Midbrain (tissue), 1 donor: ENCODE measurements at places on chromosomes 6 and 20.

- DNase-seq = no peak
Observed at GRCh38 chr20:63080811-63081210, 74.0 kb upstream of the BHLHE23 start.

- no peak for DNase-seq
Observed at GRCh38 chr6:112413780-112414179, 66.7 kb downstream of the RFPL4B start.

DNA sequence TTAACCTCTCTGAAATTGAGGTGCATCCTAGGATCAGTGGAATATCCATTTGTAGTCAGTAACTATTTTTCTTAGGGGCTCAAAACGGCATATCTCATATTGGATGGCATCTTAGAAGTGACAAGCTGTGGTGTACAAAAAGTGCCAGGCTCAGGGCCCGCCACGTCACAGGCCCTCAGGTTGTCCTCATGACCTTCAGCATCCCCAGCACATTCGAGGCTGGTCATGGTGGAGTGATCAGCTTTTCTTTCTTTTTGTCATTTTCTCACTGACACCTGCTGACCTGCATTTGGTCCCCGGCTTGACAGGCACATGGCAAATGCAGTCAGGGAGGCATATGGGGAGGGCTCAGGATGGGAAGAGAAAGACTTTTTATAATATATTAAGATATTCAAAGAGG is 7.1 kb upstream of the E2F1 start:
- DNase-seq = no peak

GRCh38 chr6:157497579-157497978 is 116.6 kb downstream of the ZDHHC14 start:
- DNase-seq = no peak

DNA sequence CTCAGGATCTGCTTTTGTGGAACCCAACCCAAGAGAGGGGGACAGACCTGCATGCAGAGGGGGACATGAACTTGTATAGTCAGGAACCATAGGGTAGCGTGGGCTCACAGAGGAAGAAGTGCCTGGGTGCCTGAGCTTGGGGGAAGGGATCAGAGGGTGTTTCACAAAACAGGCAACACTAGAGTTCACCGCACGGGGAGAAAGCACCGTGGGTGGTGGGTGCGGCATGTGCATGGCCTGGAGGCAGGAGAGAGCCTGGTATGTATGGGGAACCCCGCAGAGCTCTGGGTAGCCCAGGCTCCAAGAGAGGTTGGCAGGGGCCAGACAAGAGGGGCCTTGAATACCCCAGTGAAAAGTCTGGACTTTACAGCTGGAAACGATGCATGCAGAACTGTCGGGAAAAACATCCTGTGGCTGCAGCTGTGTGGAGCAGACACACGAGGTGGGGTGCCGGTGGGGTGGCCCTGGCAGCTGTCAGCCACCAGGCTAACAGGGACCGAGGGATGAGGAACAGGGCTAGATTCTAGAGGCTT is 6.7 kb upstream of the EMILIN3 start:
- no peak for DNase-seq

DNA sequence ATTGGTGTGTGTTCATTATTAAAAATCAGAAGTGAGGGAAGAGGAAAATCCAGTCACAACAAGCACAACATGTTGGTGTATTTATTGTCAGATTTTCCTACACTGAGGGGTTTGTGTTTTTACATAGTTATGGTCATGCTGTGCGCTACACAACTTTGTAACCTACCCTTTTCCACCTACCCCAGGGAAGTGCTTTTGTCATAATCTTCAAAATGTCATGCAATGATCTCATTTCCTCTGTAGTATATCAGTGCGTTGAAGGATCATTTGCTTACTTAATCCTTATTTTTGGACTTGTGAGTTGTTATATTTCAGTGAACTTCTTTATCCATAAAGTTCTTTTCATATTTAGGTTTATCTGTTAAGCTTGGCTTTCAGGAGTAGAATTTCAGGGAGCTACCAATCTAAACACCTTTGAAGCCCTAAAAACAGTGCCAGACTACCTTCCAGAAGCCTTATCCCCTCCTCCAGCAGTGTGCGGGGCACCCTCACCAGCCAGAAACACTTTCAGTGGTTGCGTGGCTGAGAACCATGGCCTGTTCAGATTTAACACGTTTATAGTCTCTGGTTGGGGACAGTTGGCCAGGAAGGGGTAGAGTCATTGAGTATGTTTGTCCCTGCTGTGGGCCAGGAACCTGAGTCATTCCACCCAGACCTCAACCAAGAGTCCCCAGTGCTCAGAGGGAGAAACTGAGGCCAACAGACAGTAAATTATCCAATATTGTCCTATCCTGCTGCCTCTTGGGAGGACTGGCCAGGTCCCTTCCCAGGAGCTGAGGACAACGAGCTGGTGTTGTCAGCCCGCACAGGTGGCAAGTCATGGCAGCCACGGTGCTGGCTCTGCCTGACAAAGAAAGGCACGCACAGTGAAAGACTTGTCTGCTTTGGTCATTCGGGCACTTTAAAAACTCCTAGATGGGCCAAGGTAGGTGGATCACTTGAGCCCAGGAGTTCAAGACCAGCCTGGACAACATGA is 40.3 kb downstream of the STK35 start:
- no peak for DNase-seq

DNA sequence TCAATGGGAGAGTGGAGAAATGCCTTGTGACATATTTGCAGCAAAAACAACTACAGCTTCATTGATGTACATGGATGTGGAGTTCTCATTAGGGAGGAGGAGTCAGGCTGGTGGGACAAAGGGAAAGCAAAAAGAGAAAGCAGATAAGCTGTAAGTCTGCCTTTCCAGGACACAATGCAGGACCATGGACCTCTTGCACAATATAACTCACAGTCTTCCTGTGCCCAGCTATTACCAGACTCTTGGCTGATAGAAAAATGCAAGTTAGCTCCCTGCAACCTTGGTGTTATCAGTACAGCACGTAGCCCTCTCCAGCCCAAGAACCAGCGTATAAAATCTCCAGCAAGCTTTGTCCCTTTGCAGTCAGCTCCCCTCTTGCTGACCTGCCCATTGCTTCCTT is 232.3 kb downstream of the NFATC2 start:
- DNase-seq = no peak

DNA sequence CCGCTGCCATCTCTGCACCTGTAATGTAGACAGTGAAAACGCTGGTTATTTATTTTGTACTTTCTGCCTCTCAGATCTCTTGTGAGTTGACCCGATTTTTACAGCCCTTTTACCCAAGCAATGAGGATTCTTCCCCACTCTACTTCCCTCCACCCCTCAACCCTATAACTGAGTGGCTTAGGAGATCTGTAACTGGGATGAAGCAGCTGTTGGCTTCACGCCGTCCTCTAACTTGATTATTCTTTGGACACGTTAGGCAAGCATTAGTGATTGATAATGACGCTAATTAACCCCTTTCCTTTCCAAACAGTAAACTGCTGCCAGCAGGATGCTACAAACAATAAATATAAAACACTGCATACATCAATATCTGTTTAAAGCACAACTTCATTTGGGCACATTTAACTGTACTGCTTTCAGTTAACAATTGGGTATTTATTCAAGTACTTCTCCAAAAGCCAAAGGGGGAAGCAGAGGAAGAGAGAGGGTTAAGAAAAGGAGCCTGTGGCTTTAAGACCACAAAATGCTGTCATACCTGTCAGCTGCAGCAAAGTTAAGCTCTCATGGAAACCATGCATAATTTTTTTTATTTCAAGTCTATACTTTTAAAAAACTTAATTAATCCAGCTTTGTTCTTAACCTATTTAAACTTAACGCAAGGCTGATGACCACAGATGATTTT is 21.2 kb downstream of the TFAP2A start:
- no peak for DNase-seq

GRCh38 chr20:17281478-17281877 is 54.6 kb downstream of the PCSK2 start:
- no peak for DNase-seq

- no peak for DNase-seq
Observed at GRCh38 chr20:38447931-38448675, 13.0 kb upstream of the SNHG17 start.

- no peak for DNase-seq
Observed at GRCh38 chr20:57991211-57991881, 237.1 kb downstream of the ANKRD60 start.

- DNase-seq = no peak
Observed at GRCh38 chr6:113526553-113526952, 330.6 kb upstream of the MARCKS start.

DNA sequence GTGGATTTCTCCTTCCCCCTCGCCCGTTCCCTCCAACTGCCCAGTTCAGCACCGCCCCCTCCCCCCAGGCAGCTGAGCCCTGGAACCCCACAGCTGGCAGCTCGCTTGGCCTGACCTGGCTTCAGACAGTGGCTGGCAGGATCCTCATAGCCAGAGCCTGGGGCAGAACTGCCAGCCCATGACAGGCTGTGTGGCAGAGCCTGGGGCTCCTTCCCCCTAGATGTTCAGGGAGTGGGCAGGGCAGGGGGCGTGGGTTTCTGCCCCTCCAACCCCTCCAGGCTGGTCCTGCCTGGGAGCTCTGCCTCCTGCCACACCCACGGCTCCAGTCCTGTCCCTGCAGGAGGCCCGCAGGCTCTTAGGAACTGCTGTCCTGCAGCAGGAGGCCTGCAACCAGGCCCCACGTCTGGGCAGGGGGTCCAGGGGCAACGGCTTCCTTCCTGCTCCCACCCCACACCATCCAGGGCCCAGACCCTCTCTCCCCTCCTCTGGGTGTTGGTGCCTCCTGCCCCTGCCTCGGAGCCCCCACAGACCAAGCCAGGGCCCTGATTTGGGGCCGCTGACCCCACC is 9.6 kb upstream of the KCNQ2 start:
- no peak for DNase-seq

- no peak for DNase-seq
Observed at GRCh38 chr20:57088436-57088835, 178.0 kb downstream of the BMP7 start.

DNA sequence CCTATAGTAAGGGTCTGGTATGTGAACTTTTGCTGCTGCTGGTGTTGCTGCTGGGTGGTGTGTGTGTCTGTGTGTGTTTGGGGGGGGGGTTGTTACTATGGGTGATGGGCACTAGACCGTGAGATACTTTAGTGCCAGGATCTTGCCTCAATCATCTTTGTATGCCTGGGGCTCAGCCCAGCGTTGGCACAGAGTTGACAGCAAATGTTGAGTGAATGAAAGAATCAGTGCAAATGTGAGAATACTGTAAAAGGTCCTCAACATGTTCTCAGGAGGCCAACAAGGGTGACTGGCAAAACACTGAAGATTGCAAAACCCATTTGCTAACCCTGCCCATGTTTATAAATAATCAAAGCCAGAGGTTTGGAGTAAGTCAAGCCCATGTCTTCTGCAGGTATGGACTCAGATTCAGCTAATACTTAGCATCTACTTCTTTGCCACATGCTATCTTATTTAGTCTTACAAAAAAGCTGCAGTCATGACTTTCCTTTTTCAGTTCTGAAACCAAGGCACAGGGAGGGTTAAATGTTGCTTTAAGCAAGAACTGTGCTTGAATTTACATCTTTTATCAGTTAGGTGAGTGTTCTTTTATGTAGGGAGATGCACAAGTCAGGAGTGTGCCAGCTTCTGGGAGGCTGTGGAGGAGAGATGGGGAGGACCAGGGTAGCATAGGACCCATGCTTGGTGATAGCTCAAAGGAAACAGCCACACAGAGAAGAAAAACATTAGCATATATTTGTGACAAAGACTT is 125.3 kb upstream of the SPACA1 start:
- DNase-seq = no peak
